HEK293T (cell line): ENCODE measurements at places on chromosomes 6 and 20.

DNA sequence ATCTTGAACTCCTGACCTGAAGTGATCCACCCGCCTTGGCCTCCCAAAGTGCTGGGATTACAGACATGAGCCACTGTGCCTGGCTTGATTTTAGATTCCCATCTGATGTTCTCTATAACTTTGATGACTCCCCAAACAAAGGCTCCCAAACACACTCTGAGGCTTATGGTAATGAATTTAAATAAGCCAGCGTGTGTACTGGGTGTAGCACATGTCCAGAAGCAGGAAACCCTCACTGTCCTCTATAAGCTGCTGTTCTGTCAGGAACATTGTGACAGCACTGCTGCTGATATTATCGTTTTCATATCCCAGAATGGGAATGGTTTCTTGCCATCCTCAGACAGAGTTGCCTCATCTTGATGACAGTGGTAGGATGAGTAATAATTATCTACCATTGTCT lies 54.1 kb upstream of the SALL4 start:
- DNase-seq = no peak

- no peak for DNase-seq
Observed at GRCh38 chr6:41621802-41622201, 16.5 kb upstream of the MDFI start.

GRCh38 chr6:72595812-72596211 lies 26.1 kb upstream of the KCNQ5 start:
- DNase-seq = no peak

DNA sequence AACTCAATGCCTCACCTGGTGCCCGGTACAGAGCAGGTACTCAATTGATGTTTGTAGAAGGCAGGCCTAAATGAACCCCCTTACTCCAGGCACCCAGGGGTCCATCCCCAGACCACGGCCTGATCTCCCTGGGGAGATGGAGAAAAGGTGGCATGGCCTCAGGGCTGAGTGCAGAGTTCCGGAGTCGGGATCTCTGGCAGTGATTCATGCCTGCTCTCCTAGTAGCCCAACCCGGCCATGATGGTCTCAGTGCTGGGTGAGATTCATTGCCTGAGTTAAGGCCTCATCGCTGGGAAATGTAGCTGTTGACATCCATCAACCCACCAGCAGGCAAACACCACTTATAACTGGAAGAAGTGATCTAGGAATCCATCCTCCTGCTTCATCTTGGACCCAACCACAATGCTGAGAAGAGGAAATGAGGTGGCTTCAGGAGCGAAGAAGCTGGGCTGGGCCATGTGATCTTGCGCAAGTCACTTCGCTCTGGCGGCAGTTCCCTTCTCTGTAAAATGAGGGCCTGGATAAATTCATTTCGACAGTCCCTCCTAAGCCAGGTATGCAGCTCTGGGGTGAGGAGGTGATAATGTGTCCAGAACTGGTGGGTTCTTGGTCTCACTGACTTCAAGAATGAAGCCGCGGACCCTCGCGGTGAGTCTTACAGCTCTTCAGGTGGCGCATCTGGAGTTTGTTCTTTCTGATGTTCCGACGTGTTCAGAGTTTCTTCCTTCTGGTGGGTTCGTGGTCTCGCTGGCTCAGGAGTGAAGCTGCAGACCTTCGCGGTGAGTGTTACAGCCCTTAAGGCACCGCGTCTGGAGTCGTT lies 24.7 kb downstream of the ETV7 start:
- DNase-seq = no peak

- DNase-seq = no peak
Observed at GRCh38 chr20:56816349-56816748, 187.2 kb downstream of the TFAP2C start.

DNA sequence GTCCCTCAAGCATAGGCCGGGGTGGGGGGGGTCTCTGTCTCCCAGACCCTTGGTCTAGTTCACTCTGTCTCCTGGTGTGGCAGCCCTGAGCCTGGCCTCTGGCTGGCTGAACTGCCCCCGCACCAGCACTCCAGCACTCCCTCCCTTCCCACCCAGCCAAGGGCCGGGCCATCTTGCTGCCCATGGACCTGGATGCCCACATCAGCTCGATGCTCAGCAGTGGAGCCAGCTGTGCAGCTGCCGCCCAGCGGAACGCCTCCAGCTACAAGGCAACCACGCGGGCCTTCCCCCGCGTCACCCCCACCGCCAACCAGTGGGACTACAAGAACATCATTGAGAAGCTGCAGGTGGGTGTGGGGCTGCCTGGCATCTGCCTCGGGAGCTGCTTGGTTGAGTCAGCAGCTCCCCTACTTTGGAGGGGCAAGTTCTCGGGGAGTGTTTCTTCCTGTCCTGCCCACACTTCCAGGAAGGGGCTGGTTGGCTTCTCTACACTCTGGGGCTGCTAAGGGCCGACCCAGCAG lies 28.4 kb downstream of the UQCC2 start:
- no peak for DNase-seq

DNA sequence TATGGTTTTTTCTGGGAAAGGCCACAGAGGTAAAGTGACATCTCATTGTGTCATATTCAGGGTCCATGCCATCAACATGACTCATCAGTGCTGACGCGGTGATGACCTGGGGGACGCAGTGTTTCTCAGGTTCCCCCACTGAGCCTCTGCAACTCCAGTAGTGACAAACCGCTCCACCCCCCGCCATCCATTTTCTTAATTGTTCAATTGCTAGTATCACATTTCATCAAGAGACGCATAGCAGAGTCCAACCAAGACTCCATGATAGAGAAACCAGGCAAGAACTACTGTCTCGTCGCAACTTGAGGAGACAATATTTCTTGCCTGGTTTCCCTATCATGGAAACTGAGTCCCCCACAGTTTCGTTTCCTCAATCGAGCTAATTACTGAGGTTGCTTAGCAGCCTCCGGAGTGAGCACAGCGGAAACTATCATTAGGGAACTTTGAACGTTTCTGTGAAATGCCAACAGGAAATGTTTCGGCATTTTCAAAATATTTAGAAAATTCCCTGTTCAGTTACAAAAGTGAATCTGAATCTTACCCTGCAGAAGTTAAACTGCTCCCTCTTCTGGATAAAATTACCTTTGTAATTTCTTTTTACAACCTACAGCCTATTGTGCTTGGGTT lies 12.2 kb upstream of the SERPINB1 start:
- DNase-seq = peak; percentile 56

- no peak for DNase-seq
Observed at GRCh38 chr20:18011951-18012645, 43.3 kb downstream of the MGME1 start.

- no peak for DNase-seq
Observed at GRCh38 chr20:43605715-43606114, 15.0 kb downstream of the IFT52 start.

GRCh38 chr20:39123185-39123557 lies 161.0 kb downstream of the DHX35 start:
- DNase-seq = no peak

DNA sequence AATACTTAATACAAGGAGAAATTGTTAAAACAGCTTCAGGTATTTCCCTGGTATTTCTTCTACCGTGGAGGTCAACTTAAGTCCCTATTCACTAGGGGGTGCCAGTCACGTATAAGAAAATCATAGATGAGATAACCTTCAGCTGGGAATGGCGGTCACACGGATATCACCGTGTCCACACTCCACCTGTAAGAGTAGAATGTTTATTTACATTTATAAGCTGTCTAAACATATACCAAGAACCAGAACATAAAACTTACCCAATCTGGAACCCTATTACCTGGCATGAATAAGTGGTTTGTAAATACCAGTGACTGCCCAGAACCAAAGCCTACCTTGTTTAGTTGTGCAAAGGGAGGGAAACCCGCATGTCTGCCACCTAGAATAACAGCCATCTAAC lies 1.9 kb upstream of the ELOVL4 start:
- DNase-seq = peak; percentile 58

- no peak for DNase-seq
Observed at GRCh38 chr6:52644253-52644652, 26.7 kb upstream of the TMEM14A start.

DNA sequence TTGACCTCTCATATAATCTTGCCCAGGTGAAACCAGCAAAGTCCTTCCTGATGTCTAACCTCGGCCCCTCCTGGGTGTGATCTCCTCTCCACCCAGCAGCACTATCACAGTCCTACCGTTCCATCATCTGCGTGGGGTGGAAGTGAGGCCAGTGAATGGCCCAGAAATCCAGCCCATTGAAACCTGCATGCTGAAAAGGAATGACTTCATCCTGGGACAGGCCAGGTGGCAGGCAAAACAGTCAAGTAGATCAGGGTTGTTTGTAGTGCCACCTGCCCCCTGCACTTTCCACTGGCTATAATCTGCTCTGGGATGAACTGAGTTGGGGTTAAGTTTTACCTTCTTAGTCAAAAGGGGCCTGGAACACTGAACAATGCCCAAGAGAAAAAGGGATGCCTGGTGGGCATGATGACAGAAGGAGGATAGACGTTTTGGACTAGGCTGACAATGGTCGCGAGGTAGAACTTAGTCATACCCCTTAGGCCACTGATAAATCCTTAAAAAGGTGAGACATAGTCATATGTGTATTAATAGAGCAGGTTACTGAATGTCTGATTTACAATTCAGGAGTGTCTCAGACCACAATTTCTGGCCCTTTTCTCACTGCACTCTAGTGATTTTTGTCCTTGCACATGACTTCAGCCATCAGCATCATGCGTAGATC lies 8.1 kb upstream of the HSP90AB1 start:
- no peak for DNase-seq

DNA sequence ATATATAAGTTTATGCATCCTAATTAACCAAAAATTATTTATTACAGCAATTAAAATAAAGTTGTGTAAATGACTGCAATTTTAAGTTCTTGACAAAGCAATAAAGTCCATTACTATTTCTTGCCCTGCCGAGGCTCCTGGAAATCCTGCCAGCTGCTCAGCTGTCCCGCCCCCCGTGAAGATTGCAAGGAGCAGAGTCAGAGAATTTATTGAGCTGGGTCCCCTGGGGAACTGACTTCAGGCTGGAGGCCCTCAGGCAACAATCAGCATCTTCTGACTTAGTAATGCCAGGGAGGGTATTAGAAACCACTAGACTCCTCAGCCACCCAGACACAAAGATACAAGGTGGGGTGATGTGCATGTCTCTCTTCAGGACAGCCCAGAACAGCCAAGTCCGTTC lies 92.3 kb downstream of the EDN3 start:
- no peak for DNase-seq

- DNase-seq = no peak
Observed at GRCh38 chr20:47805951-47806350, 20.7 kb upstream of the SULF2 start.

DNA sequence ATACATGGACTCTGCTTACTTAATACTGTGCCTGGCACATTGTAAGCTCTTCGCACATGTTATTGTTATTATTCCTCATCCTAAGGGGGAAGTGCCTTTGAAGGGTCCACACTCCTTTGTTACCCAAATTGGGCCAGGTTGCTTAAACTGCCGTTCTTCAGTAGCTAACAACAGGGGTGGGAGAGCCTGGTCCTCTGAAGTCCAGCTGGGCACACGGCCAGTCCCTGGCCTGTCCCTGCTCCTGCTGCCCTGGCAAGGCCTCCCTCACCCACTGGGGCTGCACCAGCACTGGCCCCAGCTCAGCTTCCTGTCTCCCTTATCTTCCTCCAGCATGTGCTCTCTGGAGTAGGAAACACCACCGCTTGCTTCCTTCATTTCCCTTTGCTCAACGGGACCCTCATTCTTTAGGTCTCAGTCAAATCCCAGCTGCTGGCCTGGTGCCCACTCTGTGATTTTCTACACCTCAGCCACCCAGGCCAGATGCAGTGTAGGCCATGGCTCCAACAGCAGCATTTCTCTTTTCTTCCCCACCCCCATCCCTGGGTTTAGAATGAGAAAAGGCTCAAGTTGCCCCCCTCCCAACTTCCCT lies 5.5 kb upstream of the PROCR start:
- no peak for DNase-seq

- no peak for DNase-seq
Observed at GRCh38 chr6:30793521-30794194, 49.3 kb upstream of the IER3 start.

DNA sequence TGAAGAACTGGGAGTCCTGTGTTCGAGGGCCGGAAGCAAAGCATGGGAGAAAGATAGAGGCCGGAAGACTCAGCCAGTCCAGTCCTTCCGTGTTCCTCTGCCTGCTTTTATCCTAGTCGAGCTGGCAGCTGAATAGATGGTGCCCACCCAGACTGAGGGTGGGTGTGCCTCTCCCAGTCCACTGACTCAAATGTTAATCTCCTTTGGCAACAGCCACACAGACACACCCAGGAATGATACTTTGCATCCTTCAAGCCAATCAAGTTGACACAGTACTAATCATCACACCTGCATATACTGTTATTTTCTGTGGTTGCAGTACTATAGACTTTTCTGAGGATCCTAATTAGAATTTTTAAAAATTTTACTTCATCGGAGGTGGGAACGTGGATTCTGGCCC lies 21.3 kb downstream of the PCMTD2 start:
- DNase-seq = no peak

DNA sequence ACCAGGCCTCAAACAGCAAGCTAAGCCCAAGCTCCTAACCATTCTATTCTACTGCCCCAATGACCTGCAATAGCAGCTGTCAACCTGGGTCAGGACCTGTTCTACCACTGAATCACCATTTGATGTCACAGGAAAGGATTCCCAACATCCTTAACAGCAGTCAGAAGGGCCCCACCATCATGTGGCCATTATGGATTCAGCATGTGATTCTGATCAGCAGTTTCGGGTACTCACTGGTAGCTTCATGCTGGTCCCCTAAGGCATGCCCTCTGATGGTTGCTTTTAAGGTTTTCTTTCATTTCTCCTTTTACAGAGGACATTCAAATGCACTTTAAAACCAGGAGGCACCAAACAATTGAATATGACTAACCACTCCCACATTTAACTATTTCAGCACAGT lies 37.3 kb upstream of the MAP7 start:
- no peak for DNase-seq

DNA sequence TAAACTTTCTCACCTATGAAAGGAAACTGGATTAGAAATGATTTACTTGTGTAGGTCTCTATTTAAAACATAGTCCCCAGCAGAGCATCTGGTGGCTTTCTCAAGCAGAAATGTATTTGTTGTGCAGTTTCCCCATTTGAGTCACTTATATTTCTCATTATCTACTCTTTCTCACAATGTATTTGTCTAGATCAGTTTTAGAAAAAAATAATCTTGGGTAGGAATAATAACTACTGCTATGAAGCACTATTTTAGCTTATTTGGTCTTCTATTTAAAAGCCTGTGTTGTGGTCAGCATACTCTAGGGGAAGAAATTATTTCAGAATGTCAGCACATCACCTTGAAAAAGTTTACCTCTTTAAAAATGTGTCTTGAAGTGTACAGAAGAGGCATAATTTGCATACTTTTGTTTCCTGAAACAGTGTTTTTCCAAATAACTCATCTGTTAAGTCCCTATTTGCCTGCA lies 60.9 kb upstream of the PRL start:
- no peak for DNase-seq

GRCh38 chr6:27176523-27177484 lies 70.7 kb upstream of the PRSS16 start:
- DNase-seq = peak; percentile 33

- no peak for DNase-seq
Observed at GRCh38 chr6:165660857-165661663, 2.0 kb downstream of the PDE10A start.

- no peak for DNase-seq
Observed at GRCh38 chr6:29720863-29721262, 2.4 kb upstream of the HLA-F start.
